SW 1271 (cell line): ENCODE measurements at places on chromosomes 5 and 9.

DNA sequence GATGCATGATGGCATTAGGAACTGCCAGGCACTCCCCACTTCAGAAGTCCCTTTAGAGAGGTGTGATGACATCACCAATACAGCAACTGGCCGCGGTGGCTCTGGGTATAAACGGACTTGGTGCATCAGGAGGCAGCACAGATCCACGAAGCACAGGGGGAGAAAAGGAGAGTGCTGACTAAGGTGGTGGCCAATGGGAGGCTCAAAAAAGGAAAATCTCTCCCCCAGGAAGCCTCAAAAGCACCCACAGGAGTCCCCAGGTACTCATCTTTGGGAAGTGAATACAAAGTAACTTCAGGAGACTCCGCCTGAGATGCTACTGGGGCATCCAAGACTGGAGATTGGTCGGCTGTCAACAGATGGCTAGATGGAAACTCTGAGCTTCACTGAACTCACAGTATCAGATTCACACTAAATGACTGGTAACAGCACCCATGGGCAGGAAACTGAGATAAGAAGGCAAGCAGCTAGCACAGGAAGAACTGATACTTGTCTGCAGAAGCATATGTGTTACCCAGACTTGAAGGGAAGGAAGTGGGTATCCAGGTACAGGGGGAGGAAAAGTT is 7.6 kb downstream of the TTC39B start:
- DNase-seq, result no peak

DNA sequence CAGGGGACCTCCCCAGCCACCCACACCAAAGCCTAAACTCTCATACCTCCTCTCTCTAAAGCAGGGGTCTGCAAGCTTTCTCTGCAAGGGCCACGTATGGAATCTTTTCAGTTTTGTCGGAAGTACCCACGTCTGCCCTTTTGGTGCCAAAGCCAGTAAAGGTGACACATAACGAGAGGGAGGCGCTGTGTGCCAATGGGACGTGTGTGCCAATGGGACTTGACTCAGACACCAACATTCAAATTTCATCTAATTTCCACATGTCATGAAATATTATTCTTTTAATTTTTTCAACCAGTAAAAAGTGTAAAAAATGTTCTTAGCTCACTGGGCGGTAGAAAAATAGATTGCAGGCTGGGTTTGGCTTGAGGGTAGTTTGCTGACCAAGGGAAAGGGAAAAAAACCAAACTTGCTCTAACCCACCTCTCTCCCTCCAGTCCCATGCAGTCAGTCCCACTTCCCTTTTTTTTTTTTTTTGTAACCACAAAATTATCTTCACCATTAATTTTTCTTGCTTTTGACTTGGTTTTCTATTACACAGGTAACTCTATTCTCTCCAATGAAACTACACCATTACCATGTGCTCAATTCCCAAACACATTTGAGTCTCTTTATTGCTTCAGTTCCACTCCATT is 25.5 kb downstream of the OR2V1 start:
- no peak for DNase-seq

DNA sequence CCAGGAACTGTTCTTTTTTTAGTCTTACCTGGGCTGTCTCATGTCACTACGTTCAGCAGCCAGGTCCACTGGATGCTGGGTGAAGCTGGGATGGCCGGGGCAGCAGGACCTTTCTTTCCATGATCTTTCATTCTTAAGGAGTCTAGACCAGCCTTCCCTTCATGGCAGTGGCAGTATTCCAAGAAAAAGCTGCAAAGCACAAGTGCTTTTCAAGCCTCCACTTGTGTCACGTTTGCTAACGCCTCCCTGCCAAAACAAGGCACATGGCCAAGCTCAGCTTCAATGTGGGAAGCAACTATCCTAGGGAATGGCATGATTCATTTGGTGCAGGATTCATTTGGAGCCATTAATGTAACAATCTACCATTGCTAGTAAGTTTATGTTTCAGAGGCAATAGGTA is 94.8 kb downstream of the RCL1 start:
- DNase-seq, result no peak

GRCh38 chr9:22423566-22423965 is 23.1 kb upstream of the DMRTA1 start:
- DNase-seq, result no peak

- no peak for DNase-seq
Measured at GRCh38 chr5:113195771-113196170, 219.2 kb downstream of the DCP2 start.

- DNase-seq, result no peak
Measured at GRCh38 chr5:82325155-82325554, 47.0 kb upstream of the RPS23 start.

DNA sequence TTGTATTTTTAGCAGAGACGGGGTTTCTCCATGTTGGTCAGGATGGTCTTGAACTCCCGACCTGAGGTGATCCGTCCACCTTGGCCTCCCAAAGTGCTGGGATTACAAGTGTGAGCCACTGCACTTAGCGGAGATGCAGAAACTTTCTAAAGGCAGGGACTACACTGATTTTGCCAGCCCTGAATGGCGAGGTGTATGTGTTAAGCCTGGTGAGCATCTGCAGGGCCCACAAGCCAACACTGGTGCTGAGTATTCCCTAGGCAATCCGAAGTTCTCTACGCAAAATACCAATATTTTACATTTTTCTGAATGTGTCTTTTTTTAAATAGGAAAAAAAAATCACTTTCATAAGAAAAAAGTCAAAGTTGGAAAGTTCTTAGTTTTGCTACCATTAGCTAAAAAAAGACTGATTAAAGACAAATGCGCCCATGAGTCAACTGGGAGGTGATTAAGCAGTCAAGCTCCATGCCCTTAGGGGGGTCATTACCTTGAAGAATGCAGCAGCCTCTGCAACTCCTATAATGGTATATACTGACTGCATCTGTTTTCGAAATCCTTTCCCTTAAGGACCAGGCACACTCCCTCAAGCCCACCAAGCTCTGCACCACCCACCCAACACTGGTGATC is 502.8 kb downstream of the BNC2 start:
- DNase-seq, result no peak

DNA sequence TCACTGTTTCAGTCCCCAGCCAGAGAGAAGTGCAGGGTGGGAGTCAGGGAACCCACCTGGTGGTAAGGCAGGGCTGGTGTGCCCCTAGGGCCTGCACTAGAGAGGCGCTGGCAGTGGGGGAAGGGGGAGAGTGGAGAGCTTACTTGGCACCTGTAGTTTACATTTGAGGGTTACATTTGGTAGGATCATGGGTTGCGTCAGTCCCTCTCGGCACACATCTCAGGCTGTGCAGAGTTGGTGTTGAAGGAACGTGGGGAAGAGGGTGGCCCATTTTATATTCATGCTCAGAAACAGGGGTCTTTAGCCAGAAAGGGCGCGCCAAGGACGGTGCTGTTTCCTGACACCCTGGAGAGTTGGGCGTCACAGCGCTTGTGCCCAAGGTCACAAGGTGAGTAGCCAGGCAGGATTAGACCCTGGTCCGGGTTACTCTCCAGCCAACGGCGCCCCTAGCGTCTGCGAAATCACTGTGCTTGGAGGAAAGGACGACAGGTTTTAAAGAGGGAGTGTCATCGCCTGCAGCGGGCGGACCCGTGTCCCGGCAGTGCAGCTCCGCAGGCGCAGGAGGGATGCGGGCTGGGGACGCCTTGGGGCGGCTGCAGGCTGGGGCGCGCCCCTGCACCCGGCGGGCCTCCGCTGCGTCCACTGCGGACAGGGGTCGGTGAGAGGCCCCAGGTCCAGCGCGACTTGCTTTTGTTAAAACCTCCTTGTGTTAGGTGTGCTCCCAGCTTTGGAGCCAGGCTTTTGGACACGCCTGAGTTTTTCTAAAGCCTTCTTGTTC is 272.6 kb downstream of the FANCC start:
- DNase-seq, result no peak

DNA sequence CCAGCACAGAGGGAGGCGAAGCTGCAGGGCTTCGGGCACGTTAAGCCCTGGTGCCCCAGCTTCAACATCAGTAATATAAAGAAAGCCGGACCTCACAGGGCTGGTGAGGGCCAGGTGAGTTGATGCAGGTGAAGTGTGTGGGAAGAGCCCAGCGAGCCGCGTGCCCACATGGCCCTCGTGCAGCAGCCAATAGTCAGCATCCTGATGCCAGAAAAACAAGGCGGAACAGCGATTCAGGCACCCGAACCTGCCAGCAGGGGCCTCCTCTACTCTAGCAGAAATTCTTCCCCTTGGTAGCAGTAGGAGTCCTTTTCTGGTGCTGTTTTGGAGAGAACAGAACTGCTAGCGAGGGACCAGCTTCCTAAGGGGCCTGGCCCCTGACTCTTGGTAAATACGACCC is 7.8 kb downstream of the MED10 start:
- no peak for DNase-seq

- no peak for DNase-seq
Measured at GRCh38 chr5:318931-319601, 2.4 kb upstream of the AHRR start.

DNA sequence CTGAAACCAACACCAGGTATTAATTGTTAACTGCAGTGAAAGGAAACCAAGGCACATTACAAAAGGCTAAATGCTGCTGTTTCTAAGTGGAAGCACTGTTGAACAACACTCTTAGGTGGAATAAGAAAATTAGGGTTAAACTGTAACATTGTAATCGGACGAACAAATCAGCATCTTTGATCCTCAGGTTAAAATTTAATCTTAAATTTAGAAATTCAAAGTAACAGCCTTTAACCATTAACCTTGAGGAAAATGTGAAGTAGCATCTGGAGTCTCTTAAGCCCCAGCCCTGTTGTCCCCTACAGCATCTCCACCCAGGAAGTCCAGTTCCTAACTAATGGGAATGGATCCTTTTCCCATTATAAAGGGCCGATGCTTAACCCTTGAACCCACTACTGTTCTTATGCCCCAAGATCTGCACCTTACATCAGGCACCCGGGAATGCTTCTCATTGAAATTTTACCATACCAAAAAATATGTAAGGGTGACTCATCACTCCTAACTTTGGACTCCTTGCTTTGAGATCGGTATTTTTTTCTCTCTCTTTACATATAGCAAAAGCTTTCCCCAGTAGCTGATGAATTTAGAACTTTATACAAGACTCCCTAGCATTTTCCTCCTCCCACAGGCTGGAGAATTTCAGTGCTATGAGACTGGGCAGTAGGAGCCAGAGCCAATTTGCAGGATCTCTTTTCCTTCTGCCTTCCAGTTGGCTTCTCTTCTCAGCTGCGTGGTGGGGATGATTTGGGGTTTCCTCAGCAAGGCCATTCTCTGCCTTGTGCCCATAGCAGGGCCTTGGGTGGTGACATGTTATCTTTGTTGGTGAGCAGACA is 32.0 kb upstream of the ITGA2 start:
- no peak for DNase-seq

DNA sequence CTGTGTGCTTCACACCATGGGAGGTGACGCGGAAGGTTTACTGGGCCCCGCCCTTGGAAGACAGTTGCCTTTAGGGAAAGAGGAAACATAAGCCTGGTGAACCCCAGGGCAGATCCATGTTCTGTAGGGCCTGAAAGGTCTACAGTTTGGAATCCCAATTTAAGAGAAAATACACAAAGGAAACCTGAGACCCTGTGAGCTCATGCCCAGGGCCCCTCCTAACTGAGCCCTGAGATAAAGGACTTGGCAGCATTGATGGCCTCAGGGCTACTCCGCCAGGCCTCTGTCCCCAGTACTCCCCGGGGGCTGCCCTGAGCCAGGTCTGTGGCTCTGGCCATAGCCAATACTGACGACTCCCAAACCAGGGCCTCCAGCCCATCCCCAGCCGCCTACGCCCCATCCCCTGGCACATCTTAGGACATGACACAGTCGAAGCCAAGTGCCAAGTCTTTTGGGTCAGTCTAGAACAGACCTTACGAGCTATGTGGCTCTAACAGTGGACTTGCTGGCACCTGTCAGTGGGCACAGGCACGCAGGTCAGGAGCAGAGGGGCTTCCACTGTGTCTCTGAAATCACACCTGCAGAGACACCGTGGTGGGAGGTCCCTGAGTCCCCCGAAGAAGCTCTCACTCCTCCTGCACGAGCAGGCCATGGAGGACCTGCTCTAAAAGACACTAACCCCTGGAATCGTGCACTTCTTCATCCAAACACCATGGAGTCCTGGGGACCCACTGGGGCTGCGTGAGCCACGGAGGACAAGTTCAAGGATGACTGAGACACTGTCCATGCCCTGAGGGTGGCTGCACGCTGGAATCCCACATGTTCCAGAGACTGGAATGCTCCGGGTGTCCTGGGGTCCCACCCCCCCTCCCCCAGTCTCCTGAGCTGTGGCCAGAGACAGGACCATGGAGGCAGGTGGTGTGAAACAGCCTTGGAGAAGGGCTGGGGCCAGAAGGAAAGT is 40.3 kb upstream of the BARHL1 start:
- no peak for DNase-seq

GRCh38 chr5:129609710-129610109 is 138.2 kb upstream of the MINAR2 start:
- DNase-seq, result no peak

GRCh38 chr9:11039006-11039405 is 426.2 kb upstream of the PTPRD start:
- no peak for DNase-seq

GRCh38 chr5:111675201-111675934 is 81.6 kb downstream of the NREP start:
- DNase-seq, result no peak

- DNase-seq, result no peak
Measured at GRCh38 chr9:134221273-134222017, 57.1 kb upstream of the RNU6ATAC start.

DNA sequence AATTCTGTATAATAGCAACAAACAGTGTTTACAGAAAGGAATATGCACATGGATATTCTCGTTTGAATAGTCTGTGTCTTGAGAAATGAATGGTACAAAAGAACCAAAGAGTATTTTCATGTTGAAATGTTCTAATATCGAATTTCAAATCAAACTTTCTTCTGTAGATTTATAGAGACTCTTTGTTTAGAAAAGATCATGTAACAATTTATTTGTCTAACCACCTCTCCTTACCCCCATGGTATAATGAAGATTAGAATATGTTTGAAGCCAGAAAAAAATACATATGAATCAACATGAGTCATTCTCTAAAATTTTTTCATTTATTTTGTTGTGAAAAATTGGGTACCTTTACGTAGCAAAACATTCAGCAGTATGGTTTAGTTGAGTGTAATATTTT is 285.6 kb downstream of the PRR16 start:
- DNase-seq, result no peak

DNA sequence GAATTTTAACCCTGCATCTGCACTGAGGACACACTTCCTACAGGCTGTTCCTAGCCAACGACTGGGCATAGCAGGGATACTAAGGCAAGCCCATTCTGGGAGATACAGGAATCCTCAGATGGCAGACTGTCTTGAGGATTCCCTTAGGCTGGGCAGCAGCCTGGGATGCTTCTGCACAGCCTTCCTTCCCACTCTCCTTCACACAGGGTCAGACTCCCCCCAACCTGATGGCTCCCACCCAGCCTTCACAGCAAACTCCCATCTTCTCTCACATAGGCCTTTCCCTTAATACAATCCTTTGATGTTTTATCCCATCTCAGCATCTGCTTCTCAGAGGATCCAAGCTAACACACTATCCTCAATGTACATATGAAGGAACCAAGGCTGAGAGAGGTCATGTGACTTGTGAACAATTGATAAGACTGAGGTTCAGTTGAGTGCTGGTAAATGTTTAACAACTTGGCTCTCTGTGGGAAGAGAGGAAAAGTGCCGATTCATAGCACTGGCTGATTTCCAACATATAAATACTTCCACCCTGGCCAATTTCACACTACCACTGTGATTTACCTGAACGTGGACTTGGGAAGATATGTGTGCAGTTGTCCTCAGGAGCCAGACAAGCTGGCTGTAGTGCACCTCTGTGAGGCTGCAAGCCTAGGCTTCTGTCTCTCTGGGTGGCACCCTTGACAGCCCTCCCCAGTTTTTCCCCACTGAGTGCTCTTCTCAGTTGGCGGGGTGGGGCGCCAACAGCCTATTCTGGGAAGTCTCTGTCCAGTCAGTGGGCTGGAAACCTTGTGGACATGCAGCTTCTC is 120.2 kb upstream of the TRIM32 start:
- DNase-seq, result no peak

GRCh38 chr9:20734275-20734674 is 50.2 kb downstream of the FOCAD start:
- no peak for DNase-seq
